T-helper 1 cell (primary cell): ENCODE measurements at places on chromosomes 2 and 18.

DNA sequence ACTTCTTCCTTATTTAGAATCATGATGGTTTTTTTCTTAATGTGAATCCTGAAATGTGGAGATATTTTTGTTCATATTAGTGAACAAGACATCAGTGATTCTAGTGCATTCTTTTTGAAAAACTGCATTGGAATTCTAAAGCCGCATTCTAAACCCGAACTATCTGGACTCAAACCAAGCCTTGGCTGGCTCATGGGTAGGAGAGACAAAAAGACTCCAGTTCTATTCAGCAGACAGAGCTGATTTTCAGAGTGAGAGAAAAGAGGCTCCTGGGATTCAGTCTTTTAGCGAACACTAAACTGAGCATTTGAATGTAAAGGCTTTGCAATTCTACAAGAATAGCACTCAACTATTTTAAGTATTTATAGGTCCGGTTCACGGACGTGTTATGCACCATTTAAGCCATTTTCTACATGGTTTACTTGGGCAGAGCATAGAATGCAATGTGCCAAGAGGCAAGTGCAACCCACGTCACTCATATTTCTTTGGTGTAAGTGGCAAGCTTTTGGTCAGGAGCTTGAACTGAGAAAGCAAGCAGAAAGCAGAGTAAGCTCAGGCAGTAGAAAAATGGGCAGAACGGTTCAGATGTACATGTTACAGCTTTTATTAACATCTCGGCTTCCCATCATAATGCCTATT is 227.3 kb upstream of the RAB12 start:
- DNase-seq, result no peak

- no peak for DNase-seq
Observed at GRCh38 chr2:25062511-25062917, 20.6 kb downstream of the EFR3B start.

GRCh38 chr2:38352336-38352735 is 24.7 kb downstream of the ATL2 start:
- DNase-seq, result no peak

DNA sequence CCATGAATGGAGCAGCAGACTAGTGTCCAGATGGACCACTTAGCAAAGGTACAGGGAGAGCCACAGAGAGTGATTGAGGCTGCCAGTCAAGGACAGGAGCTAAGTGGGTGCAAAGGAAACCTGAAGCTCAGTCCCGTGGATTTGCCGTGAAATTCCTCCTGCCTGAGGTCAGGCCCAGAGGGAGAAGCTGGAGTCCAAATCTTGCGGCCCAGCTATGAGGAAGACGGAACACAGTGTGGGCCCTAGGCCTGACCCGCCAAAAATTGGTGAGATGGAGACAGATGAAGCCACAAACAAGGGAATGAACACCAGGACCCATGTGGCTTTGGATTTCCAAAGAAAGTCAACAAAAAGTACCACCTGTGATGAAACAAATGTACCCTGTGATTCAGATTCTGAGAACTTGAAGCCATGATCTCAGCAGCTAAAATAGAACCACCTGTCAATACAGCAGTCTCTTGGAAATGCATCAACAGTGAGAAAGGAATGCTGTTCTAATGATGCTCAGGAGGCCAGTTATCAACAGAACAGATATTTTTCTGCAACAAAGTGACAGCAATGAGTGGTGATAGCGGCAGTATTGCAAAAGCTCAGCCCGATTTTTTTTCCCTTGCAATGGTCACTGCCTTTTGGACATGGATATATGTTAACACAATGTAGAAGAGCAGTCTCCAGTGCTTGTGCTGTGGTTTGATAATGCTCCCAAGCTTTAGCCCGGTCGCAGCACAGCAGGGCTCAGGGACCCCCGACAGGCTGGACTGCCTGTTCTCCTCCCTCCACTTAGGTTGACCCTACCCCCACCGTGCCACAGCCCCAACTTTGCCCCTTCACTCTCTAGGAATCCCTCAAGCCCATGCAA is 10.7 kb downstream of the COL6A3 start:
- no peak for DNase-seq
